ENCODE measurements at places on chromosomes 11 and 22.

GRCh38 chr11:37812281-37812880 lies 1214.3 kb upstream of the RAG2 start:
- no peak for DNase-seq

DNA sequence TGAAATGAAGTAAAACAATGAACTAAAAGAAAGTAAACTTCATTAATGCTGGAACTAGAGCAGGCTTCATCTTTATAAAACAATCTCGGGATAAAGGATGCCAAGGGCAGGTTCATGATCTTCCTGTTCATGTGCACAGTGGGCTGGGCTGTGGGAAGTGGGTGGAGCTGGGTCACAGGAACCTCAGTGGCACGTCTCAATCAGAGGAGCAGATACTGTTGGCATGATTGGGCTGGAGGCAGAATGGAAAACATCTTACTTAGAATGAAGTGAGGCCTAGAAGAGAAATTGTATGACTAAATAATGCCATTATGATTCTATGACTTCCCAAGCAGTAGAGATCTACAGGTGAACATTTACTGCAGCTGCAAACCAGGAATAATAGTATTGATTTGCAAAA lies 45.4 kb upstream of the CALCB start:
- DNase-seq = no peak

GRCh38 chr11:113675003-113675561 lies 31.0 kb downstream of the TMPRSS5 start:
- DNase-seq = no peak

GRCh38 chr11:76371170-76371569 lies 9.8 kb downstream of the THAP12 start:
- DNase-seq = no peak

- no peak for DNase-seq
These were observed 45.3 kb downstream of the PC start for GRCh38 chr11:66912911-66913310.

DNA sequence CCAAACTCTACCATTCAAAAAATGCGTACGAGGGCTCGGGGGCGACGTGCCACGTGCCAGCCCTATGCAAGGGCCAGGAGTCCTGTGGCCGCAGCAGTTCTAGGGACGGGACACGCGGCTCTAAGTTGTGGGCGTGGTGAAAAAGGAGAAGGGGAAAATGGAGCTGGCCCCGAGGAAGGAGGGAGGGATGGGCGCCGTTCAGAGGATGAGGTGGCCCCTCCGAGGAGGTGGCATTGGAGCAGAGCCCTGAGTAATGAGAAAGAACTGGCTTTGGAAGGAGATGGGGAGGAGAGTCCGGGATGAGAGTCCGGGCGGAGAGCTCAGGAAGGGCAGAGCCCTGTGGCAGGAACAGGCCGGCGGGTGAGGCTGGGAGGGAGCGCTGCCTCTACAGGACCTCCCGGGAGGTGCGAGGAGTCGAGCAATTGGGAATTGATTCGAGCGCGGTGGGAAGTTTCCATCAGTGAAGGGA lies 21.0 kb downstream of the OTUB1 start:
- DNase-seq = no peak

DNA sequence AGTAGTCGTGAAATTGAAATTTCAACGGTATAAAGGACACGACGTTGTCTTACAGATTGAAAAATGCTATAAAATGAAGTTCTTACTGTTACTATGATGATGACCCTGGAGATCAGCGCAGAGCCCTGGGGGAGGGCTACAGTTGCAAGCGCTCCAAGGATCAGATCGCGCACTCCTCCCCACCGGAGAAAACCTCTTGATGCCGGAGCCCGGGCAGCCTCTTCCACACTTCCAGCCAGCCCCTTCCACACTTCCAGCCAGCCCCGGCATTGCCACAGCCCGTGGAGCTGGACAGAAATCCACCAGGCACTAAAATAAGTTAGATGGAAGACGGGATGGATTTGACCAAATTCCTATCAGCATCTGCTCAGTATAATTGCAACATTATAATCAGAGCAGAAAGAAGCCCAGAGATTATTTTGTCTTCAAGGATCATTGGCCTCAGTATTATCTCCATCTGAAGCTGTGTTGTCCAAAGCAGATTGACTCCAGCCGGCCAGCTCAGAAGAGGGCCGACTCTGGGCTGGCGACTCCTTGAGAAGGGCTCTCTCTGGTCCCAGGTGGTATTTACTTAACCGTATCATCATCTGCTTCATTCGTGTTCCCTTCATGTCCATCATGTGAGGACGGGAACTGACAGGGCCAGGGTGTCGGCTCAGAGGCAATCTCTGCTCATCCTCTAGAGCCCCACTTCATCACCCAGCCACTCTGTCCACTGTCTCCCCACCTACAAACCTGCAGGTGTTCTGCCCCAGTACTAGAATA lies 777 bp upstream of the MICAL3 start:
- no peak for DNase-seq

DNA sequence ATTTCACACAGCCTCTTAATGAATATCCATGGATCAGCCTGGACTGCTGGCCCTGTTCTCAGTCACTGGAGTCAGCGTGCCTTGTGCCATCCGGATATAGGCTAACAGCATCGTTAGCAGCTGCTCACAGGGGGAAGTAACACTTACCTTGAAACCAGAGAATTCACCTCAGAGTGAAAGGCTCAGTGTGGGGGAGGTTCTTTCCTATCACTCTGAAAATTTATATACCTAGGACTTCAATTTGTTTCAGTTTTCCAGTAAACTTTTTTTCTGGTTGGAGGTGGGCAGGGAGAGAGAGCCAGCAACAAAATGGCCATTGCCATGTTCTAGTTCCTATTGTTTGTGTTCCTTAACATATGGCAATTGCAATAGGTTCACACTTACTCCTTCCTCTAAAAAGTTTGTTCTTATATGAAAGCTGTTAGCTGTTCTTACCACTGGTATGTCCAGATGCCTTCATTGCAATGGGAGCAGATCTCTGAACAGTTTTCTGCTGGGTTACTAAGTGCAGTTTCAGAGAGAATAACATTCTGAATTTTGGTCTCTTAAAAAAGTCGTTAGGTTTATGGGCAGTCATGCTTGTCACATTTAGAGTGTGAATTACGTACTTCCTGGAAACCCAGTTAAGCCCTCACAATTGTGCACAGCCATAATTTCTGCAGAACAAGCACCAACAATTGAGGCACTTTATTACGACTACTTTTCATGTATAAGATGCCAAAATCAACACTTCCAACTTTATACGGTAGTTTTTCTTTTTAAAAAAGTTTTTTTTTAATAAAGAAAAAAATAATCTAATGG lies 247.6 kb downstream of the CADM1 start:
- no peak for DNase-seq

- no peak for DNase-seq
These were observed 239.7 kb upstream of the API5 start for GRCh38 chr11:43072096-43072495.

GRCh38 chr11:1317432-1317831 lies 8.0 kb upstream of the TOLLIP start:
- no peak for DNase-seq
